Adrenal gland (tissue), 19 donors: ENCODE measurements at places on chromosomes 6 and 20.

DNA sequence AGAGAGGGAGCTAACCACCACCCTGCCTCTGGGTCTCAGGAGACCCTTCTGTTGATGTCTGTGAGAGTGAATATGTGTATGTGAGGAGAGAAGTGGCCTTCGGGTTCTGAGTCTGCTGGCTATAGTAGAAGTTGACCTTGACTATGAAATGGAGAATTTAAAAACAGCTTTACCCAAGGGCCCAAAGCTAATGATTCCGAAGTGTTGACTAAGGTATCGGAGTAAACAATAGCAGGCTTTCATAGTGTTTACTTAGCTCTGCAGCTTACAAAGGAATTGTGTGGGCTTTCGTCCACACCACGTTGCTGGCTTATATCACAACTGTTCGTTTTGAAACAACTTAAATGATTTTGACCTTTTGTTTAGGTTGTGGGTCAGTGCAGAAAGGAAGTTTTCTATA lies 126.5 kb upstream of the JAG1 start:
- no peak for DNase-seq

DNA sequence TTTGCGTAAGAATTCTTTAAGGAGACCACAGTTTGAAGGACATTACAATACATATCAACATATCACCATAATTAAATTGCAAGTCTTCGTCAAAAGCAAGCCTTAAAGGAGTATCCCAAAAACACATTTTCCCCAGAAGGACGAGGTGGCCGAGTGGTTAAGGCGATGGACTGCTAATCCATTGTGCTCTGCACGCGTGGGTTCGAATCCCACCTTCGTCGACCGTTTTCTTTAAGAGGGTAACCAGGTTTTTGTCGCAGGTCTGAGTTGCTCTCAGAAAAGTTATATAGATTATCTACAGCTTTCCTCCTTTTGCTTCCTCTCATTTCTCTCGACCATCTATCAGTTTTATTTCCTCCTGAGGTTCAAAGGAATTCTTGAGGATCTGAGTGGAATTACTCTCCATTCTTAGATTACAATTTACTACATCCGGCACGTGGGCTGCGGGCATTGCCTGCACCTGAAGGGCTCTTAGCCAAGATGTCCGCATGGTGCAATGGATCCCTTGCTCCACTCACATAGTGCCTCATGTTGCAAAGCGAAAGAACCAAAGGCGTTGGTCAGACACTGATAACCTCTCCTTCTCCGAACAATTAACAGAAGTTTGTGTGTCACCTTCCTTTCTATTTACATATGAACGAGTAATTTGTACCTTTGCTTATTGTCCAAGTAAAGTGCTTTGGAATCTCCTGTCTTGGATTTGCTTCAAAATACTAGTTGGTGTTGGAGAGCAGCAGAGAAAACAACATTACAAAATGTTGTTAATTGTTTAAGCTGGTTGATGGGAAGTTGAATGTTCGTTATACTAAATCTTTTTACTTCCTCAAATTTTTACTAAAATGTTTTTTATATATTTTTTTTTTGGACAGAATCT lies 14.0 kb downstream of the POM121L2 start:
- no peak for DNase-seq

- DNase-seq: peak; percentile 30
These were observed 48.9 kb downstream of the CNBD2 start for GRCh38 chr20:36017048-36017951.

- DNase-seq: no peak
These were observed 71.0 kb downstream of the SSR1 start for GRCh38 chr6:7241709-7242645.
